AG08395 (cell line): ENCODE measurements at places on chromosomes 7 and 10.

- no peak for DNase-seq
Observed at GRCh38 chr10:86840498-86840897, 84.1 kb downstream of the BMPR1A start.

DNA sequence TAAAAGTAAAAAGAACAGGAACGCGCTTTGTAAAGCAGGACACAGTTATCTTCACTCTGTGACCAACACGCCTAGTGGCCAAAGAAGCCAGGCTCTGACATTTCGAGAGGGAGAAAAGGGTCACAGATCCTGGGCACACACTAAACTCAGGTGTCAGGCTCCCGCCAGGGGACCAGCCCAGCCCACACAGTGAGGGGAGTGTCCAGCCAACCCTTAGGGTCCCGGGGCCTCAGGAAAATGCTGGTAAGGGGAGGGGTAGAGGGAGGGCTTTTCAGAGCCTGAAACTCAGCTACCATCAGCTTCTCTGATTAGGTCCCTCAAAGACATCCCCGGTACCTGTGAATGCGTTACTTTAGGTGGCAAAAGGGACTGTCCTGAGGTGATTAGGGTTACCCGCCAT lies 16.6 kb downstream of the ANXA11 start:
- no peak for DNase-seq

DNA sequence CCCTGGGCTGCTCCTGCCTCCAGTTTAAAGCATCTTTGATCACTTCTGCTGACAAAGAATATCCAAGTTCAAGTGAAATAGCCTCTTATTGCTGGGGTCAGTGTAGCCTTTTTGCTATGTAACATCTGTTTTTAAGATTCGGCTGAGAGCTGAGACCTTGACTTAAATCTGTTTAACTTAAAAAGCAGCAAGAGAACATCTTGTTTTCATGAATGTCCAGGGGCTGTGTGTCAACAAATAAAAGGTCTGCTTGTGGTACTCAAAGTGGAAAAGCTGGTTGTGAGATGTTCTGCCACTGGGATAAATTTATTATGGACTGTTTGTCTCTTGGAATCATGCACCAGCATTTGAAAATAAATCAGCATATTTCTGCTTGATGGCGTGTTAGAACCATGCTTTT lies 73.2 kb downstream of the CALD1 start:
- no peak for DNase-seq

GRCh38 chr10:105247831-105248499 lies 606.9 kb downstream of the SORCS3 start:
- no peak for DNase-seq

GRCh38 chr7:31982962-31983361 lies 87.2 kb downstream of the PDE1C start:
- no peak for DNase-seq

- no peak for DNase-seq
Observed at GRCh38 chr7:158164101-158165095, 423.2 kb downstream of the PTPRN2 start.

- DNase-seq = no peak
Observed at GRCh38 chr7:15920953-15921352, 234.5 kb upstream of the MEOX2 start.
